ENCODE measurements at places on chromosomes 2 and 18.

DNA sequence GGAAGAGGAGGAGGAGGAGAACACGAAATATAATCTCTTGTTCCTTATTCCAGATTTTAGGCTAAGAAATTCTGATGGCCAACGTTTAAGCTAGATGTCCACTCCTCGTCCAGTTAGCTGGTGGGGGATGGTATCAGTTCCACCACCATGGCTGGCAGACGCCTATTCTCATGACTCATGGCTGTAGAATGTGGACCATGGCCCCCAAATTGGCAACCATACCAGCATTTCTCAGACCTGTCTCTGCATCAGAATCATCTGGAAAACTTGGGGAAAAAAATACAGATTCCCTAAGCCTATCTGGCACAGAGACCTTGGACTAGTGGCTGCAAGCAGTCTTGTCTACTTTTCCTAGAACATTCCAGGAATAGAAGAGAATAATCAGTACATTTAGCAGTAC lies 267.7 kb upstream of the SIX2 start:
- DNase-seq, result no peak

GRCh38 chr2:14978845-14979244 lies 346.3 kb downstream of the LRATD1 start:
- DNase-seq, result no peak

DNA sequence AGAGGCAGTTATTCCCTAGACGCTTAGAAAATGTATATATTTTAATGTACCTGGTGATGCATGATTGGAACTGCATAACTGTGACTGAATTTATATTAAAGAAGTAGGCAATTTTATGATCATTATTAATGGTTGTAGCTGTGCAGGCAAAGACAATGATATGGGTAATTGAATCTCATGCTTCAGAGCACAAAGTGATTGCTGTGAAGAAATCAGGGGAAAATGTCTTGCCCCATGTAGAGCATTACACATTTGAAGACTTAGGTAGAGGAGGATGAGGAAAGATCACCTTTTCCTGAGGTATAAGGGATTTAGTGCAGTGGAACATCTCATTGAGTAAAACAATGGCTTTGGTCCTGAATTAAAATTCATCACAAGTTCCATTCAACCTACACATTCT lies 246.8 kb upstream of the DCC start:
- no peak for DNase-seq

DNA sequence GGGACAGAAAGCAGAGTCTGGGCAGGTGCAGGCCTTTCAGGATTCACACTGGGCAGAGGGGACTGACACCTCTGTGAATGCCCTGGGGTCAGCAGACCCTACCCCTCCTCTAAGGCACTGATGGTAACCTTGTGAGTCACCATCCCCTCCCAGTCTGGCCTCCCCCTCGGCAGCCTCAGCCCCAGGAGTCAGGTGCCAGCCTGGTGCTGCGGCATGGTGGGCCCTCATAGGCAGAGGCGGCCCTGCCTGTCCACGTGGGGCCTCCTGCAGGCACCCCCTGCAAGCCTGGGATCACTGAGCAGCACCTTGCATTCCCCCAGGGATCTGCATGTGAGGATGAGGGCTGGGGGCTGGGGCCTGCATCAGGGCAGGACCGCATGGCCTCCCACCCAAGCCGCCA lies 4.8 kb upstream of the GPR17 start:
- no peak for DNase-seq

- DNase-seq, result no peak
These were observed 314.7 kb downstream of the SUCLG1 start for GRCh38 chr2:84144345-84144744.

DNA sequence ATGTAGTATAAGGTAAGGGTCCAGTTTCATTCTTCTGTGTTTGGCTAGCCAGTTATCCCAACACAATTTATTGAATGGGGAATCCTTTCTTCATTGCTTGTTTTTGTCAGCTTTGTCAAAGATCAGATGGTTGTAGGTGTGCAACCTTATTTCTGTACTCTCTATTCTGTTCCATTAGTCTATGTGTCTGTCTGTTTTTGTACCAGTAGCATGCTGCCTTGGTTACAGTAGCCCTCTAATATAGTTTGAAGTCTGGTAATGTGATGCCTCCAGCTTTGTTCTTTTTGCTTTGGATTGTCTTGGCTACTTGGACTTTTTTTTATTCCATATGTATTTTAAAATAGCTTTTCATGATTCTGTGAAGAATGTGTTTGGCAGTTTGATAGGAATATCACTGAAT lies 222.1 kb downstream of the XIRP2 start:
- no peak for DNase-seq

DNA sequence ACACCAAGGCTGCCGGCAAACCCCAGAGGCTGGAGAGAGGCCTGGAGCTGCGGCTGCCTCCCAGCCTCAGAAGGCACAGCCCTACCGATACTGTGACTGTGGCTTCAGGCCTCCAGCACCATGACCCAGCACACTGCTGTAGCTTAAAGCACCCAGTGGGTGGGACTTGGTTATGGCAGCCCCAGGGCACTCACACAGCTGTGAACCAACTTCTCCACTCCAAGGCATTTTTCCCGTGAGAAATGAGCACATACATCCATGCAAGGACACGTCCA lies 199.5 kb downstream of the NDUFA10 start:
- no peak for DNase-seq

GRCh38 chr18:54860941-54861340 lies 32.7 kb downstream of the RAB27B start:
- DNase-seq, result no peak

GRCh38 chr18:67281746-67282145 lies 234.8 kb downstream of the DSEL start:
- DNase-seq, result no peak

- DNase-seq, result no peak
These were observed 28.1 kb downstream of the CCDC68 start for GRCh38 chr18:54931152-54931551.

Data from coronary artery (tissue), 2 donors.